Natural killer cell treated with Interleukin-12 subunit alpha and Interleukin-12 subunit beta and Interleukin-15 and Interleukin-18, amount 100 ng/mL, for 72 hours (primary cell): ENCODE measurements at places on chromosomes 2 and 18. TPM values are rescaled to one million over a fixed set of nuclear protein-coding genes. Genes with fewer than 3 reads are reported as not detected.

DNA sequence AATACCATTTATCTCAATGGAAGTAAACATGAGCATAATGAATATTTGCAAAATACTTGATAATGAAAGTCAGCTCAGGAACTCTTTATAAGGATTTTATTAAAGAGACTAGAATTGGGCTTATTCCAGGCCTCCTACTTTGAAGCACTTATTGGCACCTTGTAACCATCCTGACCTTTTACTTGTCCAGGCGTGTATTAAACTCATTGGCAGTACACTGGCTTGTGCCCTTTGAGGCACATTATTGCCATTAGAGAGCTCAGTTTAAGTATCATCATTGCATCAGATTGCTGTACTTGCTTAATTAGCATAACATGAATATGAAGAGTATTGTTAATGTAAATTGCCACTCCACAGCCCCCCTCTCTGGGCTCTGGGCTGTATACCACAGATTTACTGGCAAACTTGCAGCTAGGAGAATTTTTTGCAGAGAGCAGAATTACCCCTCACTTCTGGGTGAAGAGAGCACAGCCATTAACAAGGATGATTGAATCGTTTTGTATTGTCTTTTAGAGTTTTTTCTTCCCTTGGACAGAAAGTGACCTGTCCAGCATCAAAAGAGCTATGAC, 72.5 kb downstream of the XIRP2 start:
- H3K4me3 ChIP-seq = no peak overlapping the region
- H3K4me1 ChIP-seq = no peaks in the 10 kb centered on the region
- no peak overlapping the region for H3K27ac ChIP-seq
- H3K36me3 ChIP-seq = no peaks in the 10 kb centered on the region

- no peaks in the 10 kb centered on the region for H3K27me3 ChIP-seq
- no peak overlapping the region for H3K4me3 ChIP-seq
- no peak overlapping the region for H3K27ac ChIP-seq
- no peaks in the 10 kb centered on the region for H3K36me3 ChIP-seq
- no peak for DNase-seq
These were observed 7.8 kb downstream of the PECR start for GRCh38 chr2:216073773-216074172.

- H3K27me3 ChIP-seq = no peaks in the 10 kb centered on the region
- DNase-seq = no peak
- no peak overlapping the region for H3K27ac ChIP-seq
- H3K4me3 ChIP-seq = no peak overlapping the region
These were observed 276.0 kb downstream of the NCKAP5 start for GRCh38 chr2:133292259-133292658.

AGXT gene
- not detected for total RNA-seq

DNA sequence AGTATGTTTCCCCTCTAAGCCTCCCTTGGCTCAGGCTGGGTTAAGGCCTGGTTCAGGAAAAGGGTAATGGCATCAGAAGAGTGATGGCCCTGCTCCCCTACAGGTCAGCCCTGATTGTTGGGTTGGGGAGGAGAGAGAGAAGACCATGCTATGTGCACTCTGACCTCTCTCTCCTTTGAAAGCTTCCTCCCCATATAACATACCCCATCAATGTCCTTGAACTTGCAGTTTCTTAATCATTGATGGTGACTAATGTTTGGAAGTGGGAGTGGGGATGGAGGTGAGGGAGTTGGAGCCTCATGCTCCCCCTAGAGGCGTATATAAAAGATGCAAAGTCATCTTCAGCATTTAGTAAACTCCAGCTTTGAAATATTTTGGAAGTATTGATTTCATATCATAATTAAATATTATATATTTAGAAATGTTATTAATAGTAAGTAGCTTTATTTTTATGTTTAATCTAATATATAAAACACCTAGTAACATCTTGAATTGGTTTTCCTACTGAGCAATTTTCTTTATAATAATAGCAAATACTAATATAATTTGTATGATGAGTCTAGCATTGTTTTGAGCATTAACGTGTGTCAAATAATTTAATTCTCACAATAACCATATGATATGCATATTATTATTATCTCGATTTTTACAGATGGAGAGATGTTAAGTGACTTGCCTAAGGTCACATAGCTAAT, 8.8 kb downstream of the PLCL1 start:
- peaks cover 11% of the 10 kb centered on the region for H3K4me1 ChIP-seq
- H3K36me3 ChIP-seq = no peaks in the 10 kb centered on the region
- no peak overlapping the region for H3K4me3 ChIP-seq
- DNase-seq = no peak

DNA sequence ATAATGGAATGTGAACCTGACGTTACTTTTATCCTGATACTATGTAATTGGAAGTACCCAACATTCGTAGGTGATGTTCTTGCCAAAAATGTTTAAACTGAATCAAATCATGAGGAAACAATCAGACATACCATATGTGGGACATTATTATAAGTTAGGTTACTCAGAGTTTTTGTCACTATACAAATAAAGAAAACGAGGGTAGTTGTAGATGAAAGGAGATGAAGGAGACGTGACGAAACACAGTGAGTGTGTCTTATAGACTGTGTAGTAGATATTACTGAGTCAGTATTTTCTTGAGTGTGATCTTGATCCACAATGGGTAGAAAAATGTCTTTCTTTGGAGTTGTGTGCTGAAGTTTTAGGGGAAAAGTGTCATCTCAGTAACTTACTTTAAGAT, 176.8 kb downstream of the ZNF407 start:
- no peak overlapping the region for H3K27ac ChIP-seq
- no peaks in the 10 kb centered on the region for H3K36me3 ChIP-seq
- H3K4me3 ChIP-seq = no peak overlapping the region
- DNase-seq = no peak

DNA sequence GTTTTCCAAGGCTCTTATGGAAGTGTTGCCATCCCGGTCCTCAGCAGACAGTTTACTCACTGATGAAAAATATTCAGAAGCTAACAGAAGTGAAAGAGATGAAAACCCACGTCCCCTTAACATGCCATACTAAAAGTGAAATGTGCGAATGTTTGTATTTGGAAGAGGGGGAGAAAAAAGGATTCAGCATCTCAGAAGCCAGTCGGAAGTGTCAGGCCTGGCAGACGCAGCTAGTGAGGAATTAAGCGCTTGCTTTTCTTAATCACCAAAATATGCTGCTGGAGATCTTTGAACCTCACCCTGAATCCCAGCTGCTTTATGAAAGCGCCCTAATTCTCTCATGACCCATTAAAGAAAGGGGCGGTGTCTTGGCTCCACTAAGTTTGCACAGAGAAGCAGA, 653.7 kb downstream of the DCDC2C start:
- no peaks in the 10 kb centered on the region for H3K27me3 ChIP-seq
- no peak overlapping the region for H3K27ac ChIP-seq
- H3K4me3 ChIP-seq = no peak overlapping the region
- no peaks in the 10 kb centered on the region for H3K4me1 ChIP-seq
- no peak for DNase-seq
- no peaks in the 10 kb centered on the region for H3K36me3 ChIP-seq

DNA sequence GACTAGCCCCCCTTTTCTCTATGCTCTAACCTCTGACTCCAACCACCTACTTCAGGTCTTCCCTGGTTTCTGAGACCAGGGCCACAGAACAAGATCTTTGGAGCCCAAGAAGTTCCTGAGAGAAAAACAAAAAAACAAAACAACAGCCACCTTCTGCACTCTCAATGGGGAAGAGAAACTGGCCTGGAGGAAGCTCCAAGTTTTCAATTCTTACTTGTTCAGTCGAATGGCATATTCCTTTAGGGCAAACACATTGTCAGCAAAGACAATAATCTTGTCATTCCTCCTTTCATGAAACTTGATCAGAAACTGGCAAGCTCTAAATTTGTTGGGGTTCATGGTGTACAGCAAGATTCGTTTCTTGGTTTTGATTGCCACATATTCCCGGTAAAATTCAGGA, 15.0 kb downstream of the ERCC3 start:
- no peak overlapping the region for H3K27ac ChIP-seq
- no peak overlapping the region for H3K4me3 ChIP-seq
- peaks cover 27% of the 10 kb centered on the region for H3K36me3 ChIP-seq
- no peaks in the 10 kb centered on the region for H3K27me3 ChIP-seq
- DNase-seq = no peak

DNA sequence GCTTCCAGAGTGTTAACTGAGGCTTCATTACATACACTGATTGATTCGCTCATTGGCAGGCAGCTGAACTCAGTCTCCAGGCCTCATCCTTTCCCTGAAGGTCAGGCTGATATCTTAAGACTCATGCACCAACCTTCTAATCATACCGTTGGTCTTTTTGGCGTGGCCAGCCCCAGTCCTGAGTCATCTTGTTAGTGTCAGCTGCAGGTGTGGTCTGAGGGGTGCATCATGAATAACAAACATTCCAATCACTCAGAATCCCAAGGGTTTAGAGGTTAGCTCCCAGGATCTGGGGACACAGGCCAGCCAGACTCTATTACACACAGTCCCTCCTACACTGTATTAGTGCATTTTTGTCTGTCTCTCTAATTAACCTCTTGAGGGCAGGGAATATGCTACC, 271.5 kb downstream of the HRH4 start:
- no peak overlapping the region for H3K27ac ChIP-seq
- H3K36me3 ChIP-seq = no peaks in the 10 kb centered on the region
- no peaks in the 10 kb centered on the region for H3K4me1 ChIP-seq
- peaks cover 6% of the 10 kb centered on the region for H3K27me3 ChIP-seq
- no peak for DNase-seq

DNA sequence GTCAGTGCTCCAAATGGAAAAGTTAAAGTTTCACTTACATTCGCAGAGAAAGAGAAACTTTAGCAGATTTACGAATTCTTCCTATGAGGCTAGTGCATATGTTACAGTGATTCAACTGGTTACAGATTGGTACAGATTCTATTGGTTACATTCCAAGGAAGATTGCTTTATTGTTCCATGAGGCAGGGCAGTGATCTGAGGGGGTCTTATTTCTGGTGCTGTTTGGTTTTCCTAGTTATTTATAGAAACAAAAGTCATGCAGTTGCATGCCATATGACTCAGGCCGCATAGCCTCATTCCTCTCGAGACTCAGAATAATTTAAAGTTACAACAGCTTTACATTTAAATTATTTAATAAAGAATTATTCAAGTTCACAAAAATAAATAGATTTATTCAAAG, 385.4 kb upstream of the SYT4 start:
- no peak overlapping the region for H3K4me3 ChIP-seq
- no peak overlapping the region for H3K27ac ChIP-seq
- no peaks in the 10 kb centered on the region for H3K27me3 ChIP-seq
- no peaks in the 10 kb centered on the region for H3K4me1 ChIP-seq
- DNase-seq = no peak

- H3K4me3 ChIP-seq = no peak overlapping the region
- peaks cover 53% of the 10 kb centered on the region for H3K27me3 ChIP-seq
- no peaks in the 10 kb centered on the region for H3K36me3 ChIP-seq
- H3K4me1 ChIP-seq = no peaks in the 10 kb centered on the region
- no peak for DNase-seq
- no peak overlapping the region for H3K27ac ChIP-seq
These were observed 34.9 kb downstream of the EN1 start for GRCh38 chr2:118812552-118812951.

TGFA gene
- 1.6 TPM for total RNA-seq

DNA sequence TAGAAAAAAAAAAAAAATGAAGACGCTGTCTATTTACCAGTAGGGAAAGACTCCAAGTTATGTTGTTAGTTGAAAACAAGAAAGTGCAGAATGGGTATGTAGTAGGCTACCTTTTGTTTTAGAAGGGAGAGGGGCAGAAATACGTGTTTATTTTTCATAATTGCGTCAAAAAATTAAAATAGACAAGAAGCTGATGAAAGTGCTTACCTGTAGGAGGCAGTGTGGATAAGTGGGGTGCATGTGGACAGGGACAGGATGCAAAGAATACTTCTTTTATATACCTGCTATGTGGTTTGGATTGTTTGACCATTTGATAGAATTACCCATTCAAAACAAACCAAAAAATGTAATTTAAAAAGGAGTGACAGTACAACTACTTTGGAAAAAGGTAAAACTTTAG, 3.0 kb upstream of the GCG start:
- H3K4me1 ChIP-seq = peaks cover 7% of the 10 kb centered on the region
- DNase-seq = no peak
- no peaks in the 10 kb centered on the region for H3K36me3 ChIP-seq
- H3K4me3 ChIP-seq = no peak overlapping the region
- H3K27ac ChIP-seq = no peak overlapping the region

NT5DC4 gene
- not detected for total RNA-seq

IL36B gene
- total RNA-seq = not detected

- peaks cover 10% of the 10 kb centered on the region for H3K27me3 ChIP-seq
- no peaks in the 10 kb centered on the region for H3K36me3 ChIP-seq
- no peak overlapping the region for H3K4me3 ChIP-seq
These were observed 57.0 kb upstream of the HNRNPA3 start for GRCh38 chr2:177155631-177156030.

DNA sequence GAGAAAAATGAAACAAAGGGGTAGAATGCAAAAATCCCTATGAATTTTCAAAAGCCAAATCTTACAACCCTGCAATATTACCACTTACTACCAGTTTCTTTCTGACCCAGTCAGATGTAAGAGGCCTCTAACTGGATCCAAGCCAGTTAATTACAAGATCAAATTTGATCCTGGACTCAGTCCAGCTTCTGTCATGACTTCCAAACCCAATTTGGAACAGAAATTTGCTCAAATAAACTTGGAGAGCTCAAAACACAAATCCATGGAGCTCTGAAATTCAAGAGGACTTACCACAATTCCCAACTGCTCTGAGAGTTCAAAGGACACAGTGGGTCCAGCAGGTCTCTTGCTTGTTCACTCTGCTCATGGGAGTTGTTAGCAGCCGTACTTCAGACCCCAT, 1271.7 kb upstream of the SLC39A10 start:
- H3K4me1 ChIP-seq = no peaks in the 10 kb centered on the region
- no peaks in the 10 kb centered on the region for H3K27me3 ChIP-seq
- H3K4me3 ChIP-seq = no peak overlapping the region

- H3K36me3 ChIP-seq = peaks cover 5% of the 10 kb centered on the region
- H3K27me3 ChIP-seq = no peaks in the 10 kb centered on the region
- DNase-seq = no peak
- no peak overlapping the region for H3K27ac ChIP-seq
- peaks cover 4% of the 10 kb centered on the region for H3K4me1 ChIP-seq
These were observed 930.6 kb downstream of the LRP1B start for GRCh38 chr2:141200191-141200590.

ALK gene
- total RNA-seq = not detected

- H3K4me1 ChIP-seq = no peaks in the 10 kb centered on the region
- peaks cover 38% of the 10 kb centered on the region for H3K36me3 ChIP-seq
- no peak overlapping the region for H3K4me3 ChIP-seq
These were observed 22.2 kb downstream of the SPAG16 start for GRCh38 chr2:213306316-213306942.

- peaks cover 6% of the 10 kb centered on the region for H3K36me3 ChIP-seq
- no peaks in the 10 kb centered on the region for H3K27me3 ChIP-seq
- no peak overlapping the region for H3K27ac ChIP-seq
- H3K4me1 ChIP-seq = no peaks in the 10 kb centered on the region
These were observed 170.6 kb upstream of the FIGN start for GRCh38 chr2:163906410-163906809.
